Activated naive CD8-positive, alpha-beta T cell treated with anti-CD3 and anti-CD28 coated beads, Interleukin-2, amount 10 ng/mL, durations not matched to agents 7 days and 5 days (primary cell): ENCODE measurements at places on chromosomes 5 and 9. TPM values are rescaled to one million over a fixed set of nuclear protein-coding genes. Genes with fewer than 3 reads are reported as not detected.

- DNase-seq = no peak
- H3K4me3 ChIP-seq = no peak overlapping the region
- peaks cover 4% of the 10 kb centered on the region for H3K27me3 ChIP-seq
- H3K4me1 ChIP-seq = no peaks in the 10 kb centered on the region
- no peaks in the 10 kb centered on the region for H3K36me3 ChIP-seq
Observed at GRCh38 chr9:87599901-87600610, 102.4 kb downstream of the DAPK1 start.

The HTR1A gene
- total RNA-seq = not detected

DNA sequence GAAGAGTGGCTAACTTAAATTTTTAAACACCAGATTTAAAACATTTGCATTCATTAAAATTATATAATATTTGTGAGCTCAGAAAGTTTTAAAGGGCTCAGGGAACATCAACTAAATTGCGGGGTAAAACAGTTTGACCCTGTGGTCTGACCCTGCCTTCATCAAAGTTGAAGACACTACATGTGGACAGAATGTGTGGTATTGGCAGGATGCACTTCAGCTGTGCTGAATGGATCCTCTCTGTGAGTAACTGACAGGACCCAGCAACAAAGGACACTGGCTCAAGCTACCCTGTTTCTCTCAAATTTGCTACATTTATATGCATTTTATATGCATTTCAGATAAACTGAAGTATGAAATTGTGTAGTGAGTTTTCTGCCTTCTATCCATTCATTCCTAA is 288.5 kb downstream of the ZNF608 start:
- H3K4me1 ChIP-seq = peaks cover 3% of the 10 kb centered on the region
- H3K27ac ChIP-seq = no peak overlapping the region
- H3K4me3 ChIP-seq = no peak overlapping the region
- peaks cover 3% of the 10 kb centered on the region for H3K27me3 ChIP-seq

The GABRP gene
- not detected for total RNA-seq

GRCh38 chr9:77014597-77015263 is 4.7 kb upstream of the FOXB2 start:
- peaks cover 89% of the 10 kb centered on the region for H3K27me3 ChIP-seq
- no peak overlapping the region for H3K27ac ChIP-seq
- DNase-seq = peak; percentile 36
- no peak overlapping the region for H3K4me3 ChIP-seq

The PMPCA gene
- total RNA-seq = 65.6 TPM

- H3K4me1 ChIP-seq = peaks cover 4% of the 10 kb centered on the region
- H3K27ac ChIP-seq = no peak overlapping the region
- H3K36me3 ChIP-seq = no peaks in the 10 kb centered on the region
Observed at GRCh38 chr9:88587885-88588649, 53.1 kb downstream of the NXNL2 start.

DNA sequence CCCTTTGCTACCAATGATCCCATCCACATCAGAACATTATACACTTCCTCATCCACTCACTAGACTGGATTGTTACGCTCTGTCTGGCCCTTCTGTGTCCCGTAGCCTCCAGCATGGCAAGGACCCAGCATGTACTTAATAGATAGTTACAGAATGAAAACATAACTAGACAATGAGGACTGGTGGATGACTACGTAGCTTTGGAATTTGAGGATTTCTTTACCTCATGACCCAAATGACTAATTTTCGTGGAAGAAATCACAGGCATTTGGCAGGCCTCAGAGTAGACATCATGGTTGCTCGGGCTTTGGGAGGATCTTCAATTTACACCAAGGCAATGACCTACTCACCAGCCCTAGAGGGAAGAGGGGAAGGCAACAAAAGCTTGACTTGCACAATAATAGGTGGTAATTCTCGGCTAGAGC is 299.8 kb downstream of the TLE1 start:
- H3K36me3 ChIP-seq = no peaks in the 10 kb centered on the region
- H3K4me1 ChIP-seq = no peaks in the 10 kb centered on the region
- H3K27me3 ChIP-seq = peaks cover 2% of the 10 kb centered on the region
- no peak overlapping the region for H3K4me3 ChIP-seq
- DNase-seq = no peak

- H3K4me1 ChIP-seq = peaks cover 2% of the 10 kb centered on the region
- H3K36me3 ChIP-seq = peaks cover 4% of the 10 kb centered on the region
- no peaks in the 10 kb centered on the region for H3K27me3 ChIP-seq
- no peak for DNase-seq
- H3K4me3 ChIP-seq = no peak overlapping the region
- H3K27ac ChIP-seq = no peak overlapping the region
Observed at GRCh38 chr9:134029248-134030226, 4.3 kb downstream of the BRD3OS start.

GRCh38 chr9:18023332-18023731 is 444.5 kb downstream of the SH3GL2 start:
- H3K36me3 ChIP-seq = no peaks in the 10 kb centered on the region
- H3K4me3 ChIP-seq = no peak overlapping the region
- H3K27me3 ChIP-seq = no peaks in the 10 kb centered on the region
- no peaks in the 10 kb centered on the region for H3K4me1 ChIP-seq
- no peak for DNase-seq

The OBP2B gene
- total RNA-seq = not detected

GRCh38 chr5:99089822-99090549 is 161.2 kb upstream of the CHD1 start:
- peaks cover 9% of the 10 kb centered on the region for H3K27me3 ChIP-seq
- no peak for DNase-seq
- peaks cover 2% of the 10 kb centered on the region for H3K4me1 ChIP-seq
- no peak overlapping the region for H3K4me3 ChIP-seq
- H3K27ac ChIP-seq = no peak overlapping the region
- no peaks in the 10 kb centered on the region for H3K36me3 ChIP-seq

The GAPT gene
- total RNA-seq = not detected

GRCh38 chr9:88673886-88674285 is 138.9 kb downstream of the NXNL2 start:
- H3K4me3 ChIP-seq = no peak overlapping the region
- H3K27ac ChIP-seq = no peak overlapping the region
- no peak for DNase-seq
- no peaks in the 10 kb centered on the region for H3K4me1 ChIP-seq
- no peaks in the 10 kb centered on the region for H3K36me3 ChIP-seq
- H3K27me3 ChIP-seq = peaks cover 9% of the 10 kb centered on the region

The SEC61B gene
- 83.8 TPM for total RNA-seq

DNA sequence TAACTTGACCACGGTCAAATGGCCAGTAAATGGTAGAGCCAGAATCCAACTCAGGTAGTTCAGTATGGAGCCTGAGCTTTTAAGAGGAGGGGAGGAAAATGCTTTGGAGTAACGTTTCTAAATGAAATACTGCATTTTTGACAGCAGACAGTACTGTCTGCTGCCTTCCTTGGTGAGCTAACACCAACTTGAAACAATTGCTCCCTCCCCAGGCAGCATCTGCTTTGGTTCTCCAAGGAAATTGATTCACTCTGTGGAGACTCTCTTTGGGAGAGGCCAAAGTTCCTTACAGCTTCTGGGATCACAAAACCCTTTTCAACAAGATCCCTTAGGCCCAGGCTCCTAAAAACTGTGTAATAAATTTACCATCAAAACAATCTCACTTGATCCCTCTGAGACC is 75.2 kb upstream of the SSBP2 start:
- DNase-seq = no peak
- peaks cover 2% of the 10 kb centered on the region for H3K27me3 ChIP-seq
- H3K36me3 ChIP-seq = no peaks in the 10 kb centered on the region

The LECT2 gene
- total RNA-seq = not detected

DNA sequence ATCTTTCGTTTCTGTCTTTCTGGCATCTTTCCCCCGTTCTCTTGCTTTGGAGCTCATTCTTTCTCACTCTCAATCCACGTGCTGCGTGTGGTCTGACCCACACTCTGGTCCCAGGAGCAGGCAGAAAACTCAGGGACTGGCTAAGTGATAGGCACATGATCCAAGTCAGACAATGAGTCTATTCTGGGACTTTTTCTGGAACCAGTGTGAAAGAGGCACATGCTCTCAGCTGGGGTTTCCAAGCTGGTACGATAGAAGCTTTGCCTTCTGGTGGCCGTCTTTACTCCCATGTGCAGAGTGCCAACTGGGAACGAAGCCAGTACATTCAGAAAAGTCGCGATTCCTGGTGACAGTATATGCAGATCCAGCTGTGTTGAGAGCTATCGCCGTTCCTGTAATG is 94.4 kb downstream of the PDZD2 start:
- H3K4me1 ChIP-seq = no peaks in the 10 kb centered on the region
- no peak overlapping the region for H3K27ac ChIP-seq
- H3K36me3 ChIP-seq = no peaks in the 10 kb centered on the region
- no peaks in the 10 kb centered on the region for H3K27me3 ChIP-seq

The CDX1 gene
- not detected for total RNA-seq

The NTNG2 gene
- 10.9 TPM for total RNA-seq

DNA sequence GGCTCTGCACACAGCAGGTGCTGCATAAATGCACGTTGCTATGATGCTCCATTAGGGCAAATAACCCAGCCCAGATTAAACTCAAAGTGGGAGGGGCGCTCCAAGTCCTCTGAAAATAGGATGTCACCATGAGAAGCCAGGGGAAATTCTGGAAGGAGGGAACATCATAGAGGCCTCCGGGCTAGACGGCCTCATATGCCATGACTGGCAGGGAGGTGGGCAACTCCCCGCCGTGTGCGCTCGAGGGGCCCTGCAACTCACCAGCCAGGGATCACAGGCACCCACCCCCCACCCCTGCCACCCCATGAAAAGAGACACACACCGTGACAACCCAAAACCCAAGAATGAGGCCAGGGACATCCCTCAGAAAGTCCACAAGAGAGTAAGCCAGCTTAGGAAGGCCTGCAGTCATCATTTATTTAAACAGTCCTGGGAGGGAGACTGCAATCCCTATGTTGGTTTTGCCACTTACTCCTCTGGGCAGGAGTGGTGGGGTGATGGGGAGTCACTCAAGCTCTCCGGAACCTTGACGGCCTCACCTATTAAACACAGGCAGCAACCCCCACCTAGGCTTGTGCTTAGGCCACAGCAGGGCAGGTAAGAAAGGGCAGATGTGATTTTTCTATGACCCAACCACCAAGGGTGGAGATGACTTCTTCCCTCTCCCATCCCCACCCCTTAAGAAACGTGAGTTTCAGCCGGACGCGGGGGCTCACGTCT is 4.0 kb downstream of the VAV2 start:
- H3K27ac ChIP-seq = no peak overlapping the region
- no peaks in the 10 kb centered on the region for H3K36me3 ChIP-seq
- DNase-seq = no peak
- H3K4me3 ChIP-seq = no peak overlapping the region

DNA sequence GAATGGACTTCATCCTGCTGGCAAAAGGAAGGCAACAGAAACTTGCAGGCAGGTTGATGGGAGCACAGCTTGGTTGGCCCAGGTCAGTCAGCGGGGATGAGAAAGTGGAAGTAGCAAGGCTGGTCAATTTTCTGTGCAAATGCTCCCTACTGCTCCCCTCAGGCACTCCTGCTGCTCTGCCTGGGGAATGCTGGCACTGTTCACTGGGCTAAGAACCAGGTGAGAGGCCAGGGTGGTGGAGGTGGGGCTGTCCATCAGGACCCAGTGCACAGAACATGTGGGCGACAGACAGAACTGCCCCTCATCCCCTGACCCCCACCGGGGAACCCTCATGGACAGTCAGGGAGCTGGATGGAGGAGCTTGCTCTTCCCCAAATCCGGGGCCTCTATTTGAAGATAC is 593.1 kb downstream of the IRX1 start:
- DNase-seq = no peak
- no peak overlapping the region for H3K4me3 ChIP-seq
- H3K4me1 ChIP-seq = no peaks in the 10 kb centered on the region
- no peak overlapping the region for H3K27ac ChIP-seq
- no peaks in the 10 kb centered on the region for H3K36me3 ChIP-seq

GRCh38 chr9:98775831-98776441 is 20.4 kb downstream of the ANKS6 start:
- no peak overlapping the region for H3K4me3 ChIP-seq
- no peaks in the 10 kb centered on the region for H3K27me3 ChIP-seq
- no peak for DNase-seq
- H3K4me1 ChIP-seq = peaks cover 1% of the 10 kb centered on the region

- no peaks in the 10 kb centered on the region for H3K4me1 ChIP-seq
- no peak within 1 kb of the TSS for H3K27ac ChIP-seq
- H3K4me3 ChIP-seq = no peak within 1 kb of the TSS
- peaks cover 11% of the 10 kb centered on the region for H3K27me3 ChIP-seq
Observed at GRCh38 chr5:150289551-150290390, at the start of gene CAMK2A. TSS of gene CAMK2A (minus strand) at chr5:150289773. CDS start at chr5:150289625, 148 bp downstream.

The CEP78 gene
- total RNA-seq = 54.8 TPM

GRCh38 chr9:79551586-79551985 is 20.2 kb upstream of the TLE4 start:
- H3K4me1 ChIP-seq = no peaks in the 10 kb centered on the region
- DNase-seq = no peak
- H3K36me3 ChIP-seq = peaks cover 2% of the 10 kb centered on the region
- H3K4me3 ChIP-seq = no peak overlapping the region
- no peak overlapping the region for H3K27ac ChIP-seq
- H3K27me3 ChIP-seq = peaks cover under 1% of the 10 kb centered on the region

DNA sequence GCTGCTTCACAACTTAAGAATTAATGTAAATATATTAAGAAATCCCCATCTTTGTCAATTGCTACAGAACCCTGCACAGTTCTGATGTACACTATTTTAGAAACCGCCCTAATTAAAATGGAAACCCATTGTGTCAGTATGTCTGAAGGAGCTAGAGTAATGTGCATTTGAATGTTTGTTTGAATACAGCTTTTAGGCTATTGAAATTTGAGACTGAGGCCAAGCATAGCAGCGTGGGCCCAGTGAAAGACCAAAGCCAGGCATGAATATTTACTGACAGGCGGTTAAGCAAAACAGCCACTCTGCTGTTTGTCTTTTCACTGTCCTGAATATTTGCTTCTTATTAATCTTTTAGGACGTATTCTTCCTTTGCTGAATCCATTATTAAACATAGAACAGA is 252.3 kb downstream of the IZUMO3 start:
- no peak overlapping the region for H3K27ac ChIP-seq
- H3K27me3 ChIP-seq = no peaks in the 10 kb centered on the region
- no peaks in the 10 kb centered on the region for H3K4me1 ChIP-seq
- DNase-seq = no peak

GRCh38 chr5:34691326-34691725 is 35.2 kb downstream of the RAI14 start:
- H3K4me1 ChIP-seq = peaks cover 5% of the 10 kb centered on the region
- peaks cover 4% of the 10 kb centered on the region for H3K27me3 ChIP-seq

GRCh38 chr5:134477462-134478245 is 47.8 kb upstream of the JADE2 start:
- H3K4me3 ChIP-seq = no peak overlapping the region
- peaks cover 2% of the 10 kb centered on the region for H3K27me3 ChIP-seq
- H3K36me3 ChIP-seq = no peaks in the 10 kb centered on the region
- DNase-seq = no peak

The PTPRD gene
- not detected for total RNA-seq
